Motor neuron (in vitro differentiated cells): ENCODE measurements at places on chromosomes 3 and 15.

DNA sequence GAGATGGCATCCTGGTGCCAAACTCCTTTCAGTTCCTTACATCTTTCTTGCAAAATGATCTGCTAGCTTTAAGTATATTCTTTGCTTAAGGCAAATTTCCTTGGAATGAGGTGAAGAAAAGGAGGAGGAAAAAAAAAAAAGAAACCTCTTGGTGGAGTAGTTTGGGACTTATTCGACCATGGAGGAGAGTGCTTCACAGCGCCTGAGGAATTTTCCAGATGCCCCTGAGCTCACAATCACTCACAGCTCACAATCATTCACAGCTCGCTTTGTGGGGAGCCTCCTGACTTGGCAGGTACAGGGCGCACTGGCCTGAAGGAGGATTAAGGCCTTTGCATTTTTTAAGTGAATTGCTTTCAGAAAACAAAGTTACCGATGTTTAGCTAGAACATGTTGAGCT is 53.9 kb downstream of the BOC start:
- ATAC-seq: no peak

- no peak for ATAC-seq
Measured at GRCh38 chr15:56001471-56002078, 8.2 kb upstream of the NEDD4 start.

DNA sequence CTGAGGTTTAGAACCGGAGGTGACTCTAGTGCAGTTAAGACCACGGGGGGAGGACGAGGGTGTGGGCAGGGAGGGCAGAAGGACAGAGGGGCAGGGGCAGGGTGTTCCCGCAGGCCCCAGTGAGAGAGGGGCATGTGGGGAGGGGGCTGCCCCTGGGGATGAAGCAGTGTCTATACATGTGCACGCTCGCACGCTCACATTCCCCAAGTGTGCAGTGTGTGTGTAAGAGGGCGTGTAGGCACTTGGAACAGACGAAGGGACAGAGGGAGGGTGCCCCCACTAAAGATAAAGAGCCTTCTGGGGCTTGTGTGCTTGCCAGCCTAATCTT is 69.5 kb upstream of the MEF2A start:
- ATAC-seq: no peak

DNA sequence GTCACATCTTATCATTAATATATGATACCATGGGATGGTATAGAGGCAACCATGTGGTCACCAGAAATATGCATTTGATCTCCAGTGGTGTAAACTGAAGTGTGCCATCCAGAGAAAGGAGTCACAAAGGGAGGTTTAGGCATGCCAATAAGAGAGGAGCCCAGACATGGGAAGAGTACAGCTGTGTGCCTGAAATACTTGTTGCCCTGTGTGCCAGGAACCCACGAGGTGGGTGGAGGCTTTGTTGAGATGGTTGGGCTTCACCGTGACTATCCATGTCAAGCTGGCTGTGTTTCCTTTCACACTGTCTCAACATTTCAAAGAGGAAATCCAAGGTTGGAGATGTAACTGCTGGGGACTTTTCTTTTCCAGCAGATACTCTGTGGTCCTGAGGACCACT is 43.5 kb downstream of the CACNA2D3 start:
- ATAC-seq: no peak

GRCh38 chr15:95556866-95557225 is 773.7 kb upstream of the NR2F2 start:
- ATAC-seq: no peak

DNA sequence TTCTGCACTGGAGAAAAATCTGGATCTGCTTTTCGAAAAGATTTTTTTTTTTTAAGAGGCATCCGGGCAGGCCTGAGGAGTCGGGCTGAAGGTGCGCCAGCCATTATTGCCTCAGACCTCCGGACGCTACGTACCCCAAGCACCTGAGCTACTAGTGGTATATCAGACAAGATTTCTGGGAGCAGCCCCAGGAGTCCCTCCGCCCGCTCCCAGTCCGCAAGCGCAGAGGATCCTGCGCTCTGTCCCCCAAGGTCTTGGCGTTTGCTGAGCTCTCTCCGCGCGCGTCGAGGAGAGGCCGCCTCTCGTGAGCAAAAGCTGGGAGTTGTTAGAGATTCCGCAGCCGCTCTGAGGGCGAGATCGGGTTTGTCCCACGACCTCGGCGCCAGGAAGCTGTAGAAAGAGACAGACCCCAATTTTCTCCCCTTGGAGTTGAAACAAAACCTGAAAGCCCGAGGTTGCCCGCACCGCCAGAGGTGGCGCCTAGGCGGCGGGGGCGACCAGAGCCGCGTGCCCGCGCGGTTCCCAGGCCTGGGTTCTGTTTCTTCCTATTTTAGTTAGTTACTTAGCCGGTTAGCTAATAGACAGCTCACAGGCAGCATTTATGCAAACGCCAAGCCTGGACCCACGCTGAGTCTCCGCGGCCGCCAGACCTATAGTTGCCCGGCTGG is 72.5 kb upstream of the POLG start:
- ATAC-seq: peak; percentile 13

DNA sequence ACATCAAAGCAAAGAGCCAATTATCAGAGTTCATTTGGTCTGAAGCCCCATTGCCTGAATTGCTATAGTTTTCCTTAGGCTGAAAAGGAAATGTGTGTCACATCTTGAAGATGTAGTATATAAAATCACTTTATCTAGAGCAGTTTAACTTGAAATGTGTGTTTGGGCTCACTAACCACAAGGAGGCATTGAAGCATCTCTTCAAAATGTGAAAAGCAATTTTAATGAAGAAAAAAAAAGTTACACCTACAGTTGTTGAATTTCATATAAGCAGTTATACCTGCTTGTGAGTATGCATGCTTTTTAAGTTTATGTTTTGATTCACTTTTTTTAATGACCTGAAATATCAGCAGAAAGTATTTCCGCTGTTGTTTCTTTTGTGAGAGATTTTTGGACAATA is 129.3 kb downstream of the IQCH start:
- no peak for ATAC-seq

DNA sequence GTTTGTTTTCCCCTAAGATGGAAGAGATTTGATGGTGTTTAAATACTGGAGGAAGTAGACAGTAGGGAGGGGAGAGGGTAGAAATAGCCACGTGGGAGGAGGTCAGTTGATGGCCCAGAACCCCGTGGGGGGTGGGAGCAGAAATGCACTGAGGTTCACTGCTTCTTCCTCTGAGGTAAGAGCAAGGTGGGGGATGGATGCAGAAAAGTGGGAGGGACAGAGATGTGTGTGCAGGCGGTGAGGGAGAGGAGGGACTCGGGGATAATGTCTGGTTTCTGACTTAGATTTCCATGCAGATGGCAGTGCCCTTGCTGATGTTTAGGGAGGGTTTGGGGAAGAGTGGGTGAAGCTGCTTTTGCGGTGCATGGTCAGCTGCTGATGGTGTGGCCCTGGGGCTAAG is 102.9 kb downstream of the ARNT2 start:
- no peak for ATAC-seq

DNA sequence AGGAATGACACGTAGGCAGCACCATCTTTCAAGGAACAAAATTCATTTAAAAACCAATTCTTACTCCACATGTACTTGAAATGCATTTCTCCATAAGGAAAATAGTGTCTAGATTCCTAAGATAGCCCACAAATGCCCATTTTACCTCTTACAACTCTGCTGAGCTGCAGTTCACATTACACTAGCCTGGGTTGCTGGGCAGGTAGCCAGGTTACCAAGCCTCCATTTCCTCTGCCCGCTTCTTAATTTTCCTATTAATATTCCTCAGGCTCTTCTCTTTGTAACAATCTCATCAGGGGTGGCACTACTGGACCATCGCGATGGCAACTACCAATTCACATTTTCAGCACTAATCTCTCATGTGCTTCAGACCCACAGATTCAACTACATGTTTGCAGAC is 10.8 kb downstream of the ATP13A3 start:
- ATAC-seq: no peak

DNA sequence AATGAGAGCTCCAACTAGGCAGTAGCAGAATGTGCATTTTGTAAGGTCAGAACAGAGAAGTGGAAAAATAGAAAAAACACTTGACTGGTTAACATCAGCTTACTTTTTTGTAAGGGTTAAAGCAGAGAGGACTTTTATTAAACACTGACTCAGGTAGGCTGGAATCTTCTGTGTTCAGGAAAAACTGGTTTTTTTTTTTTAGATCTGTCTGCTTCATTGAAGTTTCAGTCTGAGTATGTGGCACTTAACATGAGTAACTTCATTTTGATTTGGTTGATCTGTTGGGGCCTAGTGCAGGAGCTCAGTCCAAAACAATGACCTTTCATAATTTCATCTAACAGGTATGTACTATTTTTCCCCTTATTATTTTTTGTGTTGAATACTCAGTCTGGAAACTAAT is 141.1 kb downstream of the DOCK3 start:
- ATAC-seq: no peak

DNA sequence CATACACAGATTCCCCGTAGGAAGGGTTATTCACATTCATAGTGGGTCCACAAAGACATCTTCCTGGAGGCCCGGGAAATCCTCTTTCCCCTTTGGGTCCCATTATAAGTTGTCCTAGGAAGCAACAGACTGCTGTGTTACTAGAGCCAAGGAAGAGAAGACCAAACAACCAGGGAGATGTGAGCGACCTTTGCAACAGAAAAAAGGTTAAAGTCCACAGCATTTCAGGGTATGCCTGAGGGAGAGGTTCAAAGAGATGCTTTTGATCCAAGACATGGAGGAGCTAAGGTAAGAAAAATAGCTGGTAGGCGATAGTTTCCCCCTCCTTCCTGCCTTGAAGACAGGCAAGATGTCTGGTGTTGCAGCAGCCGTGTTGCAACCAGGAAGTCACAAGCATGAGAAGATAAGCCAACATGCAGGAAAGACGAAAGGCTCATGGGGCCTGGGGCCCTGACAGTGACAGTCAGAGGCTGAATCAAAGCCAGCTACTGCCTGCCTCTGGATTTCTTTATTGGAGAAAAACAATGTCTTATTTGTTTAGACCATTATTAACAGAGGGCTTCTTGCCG is 30.9 kb downstream of the EAF1 start:
- no peak for ATAC-seq

DNA sequence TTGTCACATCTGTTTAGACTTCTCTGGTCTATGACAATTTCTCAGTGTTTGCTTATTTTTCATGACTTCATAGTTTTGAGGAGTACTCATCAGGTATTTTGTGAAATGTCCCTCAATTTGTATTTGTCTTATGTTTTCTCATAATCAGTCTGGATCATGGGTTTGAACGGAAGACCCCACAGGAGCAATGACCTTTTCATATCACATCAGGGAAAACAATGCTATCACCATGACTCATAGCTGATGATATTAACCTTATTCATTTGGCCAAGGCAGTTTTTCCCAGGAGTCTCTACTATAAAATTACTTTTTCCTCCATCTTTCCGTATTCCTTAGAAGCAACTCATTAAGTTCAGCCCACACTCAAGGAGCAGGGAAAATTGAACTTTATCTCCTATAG is 32.7 kb downstream of the AADACL2 start:
- no peak for ATAC-seq

DNA sequence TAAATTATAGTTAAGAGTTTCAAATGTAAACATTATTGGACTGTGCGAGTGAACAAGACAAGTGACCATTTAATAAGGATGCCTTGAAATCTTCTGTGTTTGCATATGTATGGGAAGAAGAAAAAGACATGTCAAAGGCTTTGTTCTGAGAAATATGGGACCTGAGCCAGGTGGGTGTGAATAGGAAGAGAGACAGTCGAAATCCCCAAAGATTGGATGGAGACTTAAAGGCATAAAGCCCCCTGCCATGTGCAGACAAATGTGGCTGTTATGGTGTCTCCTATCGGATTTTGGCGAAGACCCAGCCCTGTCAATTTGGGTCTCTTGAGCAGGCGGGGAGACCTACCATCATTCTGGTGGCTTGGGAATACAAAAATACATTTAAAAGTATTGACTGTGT is 16.9 kb downstream of the FXR1 start:
- ATAC-seq: no peak

GRCh38 chr3:133905376-133905775 is 9.7 kb upstream of the RAB6B start:
- no peak for ATAC-seq

DNA sequence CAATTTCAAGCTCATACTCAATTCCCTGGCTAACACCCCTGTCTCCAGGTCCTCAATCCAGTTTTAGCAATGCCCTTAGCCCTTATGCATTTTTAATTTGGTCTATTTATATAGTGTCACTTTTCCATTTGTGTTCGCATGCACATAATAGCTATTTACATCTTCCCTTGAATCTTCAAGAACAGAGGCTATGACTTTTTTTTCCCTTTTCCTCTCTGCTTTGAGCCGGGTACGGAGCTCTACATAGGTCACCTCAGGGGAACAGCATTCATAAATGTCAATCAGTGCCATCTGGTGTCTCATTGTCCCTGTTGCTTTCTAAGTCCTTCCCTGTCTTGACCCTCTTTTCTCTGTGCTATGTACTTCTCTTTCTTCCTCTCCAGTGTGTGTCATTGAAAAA is 26.5 kb upstream of the ACTC1 start:
- ATAC-seq: peak; percentile 55

DNA sequence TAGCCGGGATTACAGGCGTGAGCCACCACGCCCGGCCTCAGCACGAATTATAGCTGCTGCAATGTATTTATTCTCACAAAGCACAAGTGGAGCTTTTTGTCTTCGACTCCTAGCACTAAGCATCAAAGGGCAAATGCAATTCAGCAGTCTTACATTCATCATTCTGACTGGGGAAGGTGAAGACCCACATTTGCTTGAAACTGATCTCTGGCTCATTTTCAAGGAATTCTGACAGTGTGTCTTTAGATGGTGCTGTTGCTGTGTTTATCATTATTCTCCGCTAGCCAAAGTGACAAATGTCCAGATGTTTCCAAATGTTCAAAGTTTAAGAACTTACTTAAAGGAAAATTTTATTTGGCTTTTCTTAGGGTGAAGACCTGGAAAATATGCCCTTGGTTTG is 55.9 kb downstream of the SGO1 start:
- peak; percentile 87 for ATAC-seq

DNA sequence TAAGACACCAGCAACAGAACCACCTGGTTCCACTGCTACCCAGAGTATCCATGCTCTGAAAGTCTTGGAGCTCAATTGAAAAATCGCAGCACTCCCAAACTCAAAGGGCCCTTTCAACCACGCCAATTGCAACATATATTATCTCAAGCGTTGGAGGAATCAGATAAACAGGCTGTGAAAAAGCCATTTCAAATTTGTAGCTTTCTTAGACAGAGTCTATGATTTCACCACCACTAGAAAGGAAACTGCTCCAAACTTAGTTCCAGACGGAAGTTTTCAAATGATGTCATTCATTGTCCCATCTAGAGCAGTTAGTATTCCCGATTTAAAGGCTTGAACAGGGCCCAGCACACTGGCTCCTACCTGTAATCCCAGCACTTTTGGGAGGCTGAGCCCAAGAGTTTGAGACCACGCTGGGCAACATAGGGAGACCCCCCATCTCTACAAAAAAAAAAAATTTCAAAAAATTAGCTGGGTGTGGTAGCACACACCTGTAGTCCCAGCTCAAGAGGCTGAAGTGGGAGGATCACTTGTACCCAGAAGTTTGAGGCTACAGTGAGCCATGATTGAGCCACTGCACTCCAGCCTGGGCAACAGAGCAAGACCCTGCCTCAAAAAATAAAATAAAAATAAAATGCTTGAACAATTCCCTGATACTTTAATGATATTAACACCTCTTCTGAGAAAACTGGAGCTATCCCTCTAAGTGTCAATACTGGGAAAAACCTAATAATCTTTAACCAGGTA is 16.8 kb downstream of the TNIK start:
- ATAC-seq: no peak

GRCh38 chr3:102936511-102937045 is 501.8 kb downstream of the ZPLD1 start:
- no peak for ATAC-seq
